Smooth muscle cell of the pulmonary artery (primary cell): ENCODE measurements at places on chromosomes 5 and 9. TPM values are rescaled to one million over a fixed set of nuclear protein-coding genes. Genes with fewer than 3 reads are reported as not detected.

BAAT gene
- total RNA-seq: 0.07 TPM in 1 of 2 replicates, not detected in the other

B4GALT1 gene
- 118 and 169 TPM in 2 replicates for total RNA-seq

MYMK gene
- total RNA-seq: not detected in 2 replicates

MROH2B gene
- not detected in 2 replicates for total RNA-seq

DAPK1 gene
- 13.0 and 31.8 TPM in 2 replicates for total RNA-seq

CTSL gene
- 167 and 478 TPM in 2 replicates for total RNA-seq

CARTPT gene
- total RNA-seq: not detected in 2 replicates

MLANA gene
- not detected in 2 replicates for total RNA-seq

BRINP1 gene
- 0.26 and 8.9 TPM in 2 replicates for total RNA-seq
